ENCODE measurements at places on chromosomes 6 and 20. TPM values are rescaled to one million over a fixed set of nuclear protein-coding genes. Genes with fewer than 3 reads are reported as not detected.

HCK gene
- 1.8 TPM for total RNA-seq

DNA sequence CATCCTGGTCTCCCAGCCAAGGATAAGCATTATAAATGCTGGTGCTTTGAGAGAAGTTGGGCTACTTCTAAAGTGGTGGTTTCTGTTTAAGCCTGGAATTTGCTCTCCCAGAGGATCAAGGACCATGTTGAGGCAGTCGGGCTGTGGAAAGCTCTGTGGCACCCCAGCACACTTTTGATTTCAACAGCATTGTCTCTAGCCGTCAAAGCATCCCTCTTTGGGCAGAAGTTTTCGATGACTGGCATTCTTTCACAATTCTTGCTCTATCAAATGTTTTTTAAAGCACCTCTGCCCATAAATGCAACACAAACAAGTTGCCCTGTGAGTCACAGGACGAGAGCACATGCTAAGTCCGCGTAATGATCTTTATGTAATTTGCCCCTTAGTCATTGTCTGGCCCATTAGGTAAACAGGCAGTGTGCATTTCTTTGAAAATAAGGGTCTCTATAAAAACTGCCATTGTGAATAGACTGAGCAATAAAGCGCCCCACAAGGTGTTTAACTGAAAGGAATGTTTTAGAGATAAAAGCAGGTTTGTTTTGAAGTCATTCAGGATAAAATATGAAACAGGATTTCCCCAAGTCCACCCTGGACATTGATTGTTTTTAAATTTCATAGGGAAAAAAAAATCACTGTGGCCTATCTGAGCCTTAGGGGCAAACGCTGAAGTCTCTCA lies 44.7 kb upstream of the FOXQ1 start:
- DNase-seq = peak; percentile 34

DNA sequence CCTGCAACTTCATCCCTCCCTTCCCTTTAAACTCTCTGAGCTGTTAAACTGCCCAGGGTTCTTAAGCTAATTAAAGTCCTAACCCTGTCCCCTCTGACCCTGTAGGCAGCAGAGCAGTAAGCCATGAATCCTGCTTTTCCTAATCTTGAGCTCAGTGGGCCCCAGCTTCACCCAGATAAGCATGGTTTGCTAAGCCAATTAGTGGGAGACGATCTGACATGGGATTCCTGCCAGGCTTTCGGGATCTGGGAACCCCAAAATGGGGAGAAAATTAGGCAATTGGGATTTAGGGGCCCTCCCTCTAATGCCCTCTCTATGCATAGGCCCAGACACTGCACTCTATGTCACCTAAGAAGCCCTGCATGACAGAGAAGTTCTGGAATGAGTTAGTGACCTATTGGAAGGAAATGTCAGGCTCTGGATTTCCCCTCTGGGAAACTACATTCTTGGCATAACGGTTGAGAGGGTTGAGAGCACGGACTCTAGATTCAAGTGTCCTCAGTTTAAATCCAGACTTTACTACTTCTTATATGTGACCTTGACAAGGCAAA lies 4.6 kb downstream of the XKR7 start:
- DNase-seq = no peak

DNA sequence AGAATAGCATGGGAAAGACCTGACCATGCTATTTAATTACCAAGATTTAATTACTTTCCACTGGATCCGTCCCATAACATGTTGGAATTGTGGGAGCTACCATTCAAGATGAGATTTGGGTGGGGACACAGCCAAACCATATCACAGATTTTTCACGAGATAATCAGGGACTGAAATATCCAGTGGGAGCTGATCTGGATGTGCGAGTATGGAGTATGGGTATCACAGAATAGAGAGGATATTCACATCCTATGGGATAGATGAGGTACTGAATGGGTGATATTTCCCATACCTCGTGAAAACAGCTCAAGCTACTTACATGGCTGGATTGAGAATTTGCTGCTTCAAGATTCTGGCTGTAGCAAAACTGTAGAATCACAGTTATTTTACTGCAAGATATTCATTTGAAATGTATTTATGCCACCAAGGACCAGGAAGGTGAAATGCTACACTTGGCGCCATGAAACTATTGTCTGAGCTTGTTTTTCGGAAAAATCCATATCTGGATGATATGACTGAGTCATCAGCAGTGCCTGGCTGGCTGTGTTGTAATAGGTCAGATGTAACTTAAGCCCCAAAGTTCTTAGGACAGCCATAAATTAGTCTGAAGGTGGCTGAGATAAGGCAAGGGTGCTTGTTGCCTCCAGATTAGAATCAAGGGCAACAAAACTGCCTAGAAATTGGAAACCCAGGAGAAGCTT lies 29.8 kb downstream of the KCNS1 start:
- no peak for DNase-seq

DNA sequence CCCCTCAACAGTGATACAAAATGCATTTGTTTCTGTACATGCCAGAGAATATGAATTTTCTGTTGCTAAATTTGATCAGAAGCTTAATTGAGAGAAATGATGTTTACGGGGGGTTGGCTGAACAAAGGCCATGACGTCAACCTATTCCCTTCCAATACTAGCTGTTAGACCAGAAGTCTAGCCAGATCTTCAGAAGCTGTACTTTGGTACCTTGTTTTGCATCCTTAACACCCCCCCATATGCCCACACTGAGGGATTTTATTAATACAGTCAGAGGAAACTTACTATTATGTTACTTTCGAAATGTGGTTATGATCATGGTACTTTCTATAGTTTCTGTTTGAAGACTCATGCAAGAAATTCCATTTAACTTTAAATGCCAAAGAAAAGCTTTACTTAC lies 3.1 kb downstream of the NCOA7 start:
- DNase-seq = peak; percentile 51

DNA sequence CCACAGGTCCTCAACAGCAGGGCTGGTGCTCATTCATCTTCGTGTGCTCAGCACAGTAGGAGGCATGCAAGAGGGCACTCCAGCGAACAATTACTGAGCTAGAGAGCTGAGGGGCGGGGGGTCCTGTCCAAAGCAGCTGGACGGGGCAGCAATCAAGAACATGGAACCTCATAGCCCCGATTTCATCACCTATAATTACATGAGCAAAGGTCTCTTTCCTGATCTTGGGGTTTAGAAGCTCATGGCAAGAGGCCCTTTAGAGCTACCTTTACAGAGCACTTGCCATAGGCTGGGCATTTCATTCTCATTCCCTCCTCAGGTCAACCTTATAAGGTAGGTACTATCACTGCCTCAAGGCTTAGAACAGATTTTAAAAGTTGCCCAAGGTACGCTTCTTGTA lies 10.4 kb downstream of the MOCS1 start:
- no peak for DNase-seq

DNA sequence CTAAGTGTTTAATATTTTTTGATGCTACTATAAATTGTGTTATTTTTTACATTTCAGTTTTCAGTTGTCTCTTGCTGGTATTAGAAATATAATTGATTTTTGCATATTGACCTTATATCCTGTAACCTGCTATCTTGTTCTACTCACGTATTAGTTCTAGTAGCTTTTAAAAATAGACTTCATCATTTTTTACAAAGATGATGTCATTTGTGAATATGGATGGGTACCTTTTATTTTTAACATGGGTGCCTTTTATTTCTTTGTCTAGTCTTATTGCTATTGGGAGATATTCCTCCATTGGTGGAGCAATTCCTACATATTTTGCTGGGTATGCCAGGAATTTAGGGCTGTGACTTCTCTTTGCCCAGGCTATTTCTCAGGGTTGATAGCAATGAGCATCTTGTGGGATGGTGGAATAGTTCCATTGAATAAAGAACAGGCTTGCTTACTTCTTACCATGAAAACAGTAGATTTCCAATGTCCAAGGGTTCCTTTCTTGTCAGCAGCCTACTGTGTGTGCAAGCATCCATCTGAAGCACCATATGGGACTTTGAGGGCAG lies 149.7 kb downstream of the CARMIL1 start:
- no peak for DNase-seq

DLK2 gene
- total RNA-seq = not detected

DNA sequence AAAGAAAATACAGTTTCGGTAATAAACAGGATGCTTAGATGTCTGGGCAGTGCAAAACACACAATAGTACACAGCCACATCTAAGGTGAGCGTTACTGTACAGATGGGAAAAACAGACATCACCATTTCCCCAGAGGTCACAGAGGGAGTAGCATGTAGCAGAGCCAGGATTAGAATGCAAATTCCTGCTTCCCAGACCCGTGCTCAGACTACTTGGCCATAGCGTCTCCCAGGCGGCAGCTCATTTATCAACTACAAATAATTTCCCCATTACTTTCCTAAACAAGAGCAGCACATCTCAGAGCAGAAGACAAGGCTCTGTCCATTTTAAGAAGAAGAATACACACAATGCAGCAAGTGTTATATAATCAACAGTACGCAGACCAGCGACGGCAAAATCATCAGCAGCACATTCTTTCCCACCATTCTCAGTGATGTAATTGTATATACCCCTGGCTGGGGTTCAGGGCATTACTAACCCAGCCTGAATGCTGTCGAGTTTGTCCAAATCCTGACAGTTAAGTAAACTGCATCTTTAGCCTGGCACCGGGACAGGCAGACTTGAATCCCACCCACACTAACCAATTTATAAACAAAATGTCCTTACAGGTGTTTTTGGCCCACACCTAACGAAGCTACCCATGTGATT lies 61.9 kb downstream of the CNKSR3 start:
- DNase-seq = peak; percentile 88

GRCh38 chr6:119071576-119071975 lies 6.9 kb downstream of the FAM184A start:
- no peak for DNase-seq

- no peak for DNase-seq
Observed at GRCh38 chr6:135008072-135008940, 46.3 kb downstream of the HBS1L start.

KCNK5 gene
- total RNA-seq = 15.8 TPM

DNA sequence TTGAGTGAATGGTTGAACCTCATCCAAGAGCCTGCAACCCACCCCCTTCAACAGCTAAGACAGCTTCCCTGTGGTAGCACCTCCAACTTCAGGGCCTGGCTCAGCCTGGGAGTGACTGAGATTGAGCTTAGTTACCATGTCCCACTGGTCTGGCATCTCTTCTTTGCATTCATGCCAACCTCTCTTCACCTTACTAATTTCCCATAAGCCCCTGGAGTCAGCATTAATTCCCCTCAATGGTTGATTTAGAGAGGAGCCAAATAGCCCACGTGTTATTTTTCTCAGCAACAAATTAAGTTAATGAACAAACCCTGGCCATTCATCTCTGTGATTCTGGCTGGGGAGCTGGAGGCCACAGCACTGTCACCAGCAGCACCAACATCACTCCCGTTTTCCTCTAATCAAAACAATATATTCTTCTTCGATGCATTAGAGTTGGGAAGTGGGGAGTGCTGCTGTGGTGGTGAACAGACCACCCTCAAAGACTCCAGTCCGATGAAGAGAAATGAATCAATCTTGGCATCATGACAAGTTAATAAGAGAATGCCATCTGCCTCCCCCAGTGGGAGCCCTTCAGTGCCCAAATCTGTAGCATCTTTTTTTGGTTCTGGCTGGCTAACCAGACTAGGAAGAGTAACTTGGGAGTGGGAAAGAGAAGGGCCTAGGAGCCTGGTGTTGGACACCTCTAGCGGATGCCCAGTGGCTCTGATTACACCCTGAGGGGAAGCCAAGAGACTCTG lies 316.9 kb upstream of the RNF24 start:
- DNase-seq = no peak

RAB32 gene
- total RNA-seq = 4.1 TPM

GRCh38 chr6:38354905-38355304 lies 284.8 kb downstream of the BTBD9 start:
- no peak for DNase-seq

- no peak for DNase-seq
Observed at GRCh38 chr6:11865680-11866300, 87.2 kb upstream of the ADTRP start.
